Stimulated activated CD4-positive, alpha-beta T cell treated with anti-CD3 and anti-CD28 coated beads, Interleukin-4, amount 100 ng/mL, for 1 hour (primary cell): ENCODE measurements at places on chromosomes 6 and 20.

GRCh38 chr6:6631534-6632276 lies 43.2 kb downstream of the LY86 start:
- DNase-seq = no peak

DNA sequence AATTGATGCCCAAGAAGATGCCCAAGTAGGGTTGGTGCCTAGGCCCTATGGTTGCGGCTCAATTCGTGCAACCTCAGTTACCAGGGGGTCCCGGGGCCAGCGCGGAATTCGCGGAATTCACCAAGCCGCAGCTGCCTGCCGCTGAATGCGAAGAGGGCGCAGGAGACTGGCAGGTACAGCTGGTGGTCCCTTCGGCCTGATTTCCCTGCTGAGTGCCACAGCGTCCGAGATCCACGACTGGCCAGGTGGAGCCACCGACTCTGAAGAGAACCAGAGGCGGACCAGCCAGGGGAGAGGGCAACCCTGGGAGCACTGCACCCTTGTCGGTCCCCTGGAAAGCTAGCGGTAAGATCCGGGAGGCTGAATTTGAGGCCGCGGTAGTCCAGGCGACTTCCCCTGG lies 6.8 kb upstream of the TFAP2D start:
- DNase-seq = no peak

DNA sequence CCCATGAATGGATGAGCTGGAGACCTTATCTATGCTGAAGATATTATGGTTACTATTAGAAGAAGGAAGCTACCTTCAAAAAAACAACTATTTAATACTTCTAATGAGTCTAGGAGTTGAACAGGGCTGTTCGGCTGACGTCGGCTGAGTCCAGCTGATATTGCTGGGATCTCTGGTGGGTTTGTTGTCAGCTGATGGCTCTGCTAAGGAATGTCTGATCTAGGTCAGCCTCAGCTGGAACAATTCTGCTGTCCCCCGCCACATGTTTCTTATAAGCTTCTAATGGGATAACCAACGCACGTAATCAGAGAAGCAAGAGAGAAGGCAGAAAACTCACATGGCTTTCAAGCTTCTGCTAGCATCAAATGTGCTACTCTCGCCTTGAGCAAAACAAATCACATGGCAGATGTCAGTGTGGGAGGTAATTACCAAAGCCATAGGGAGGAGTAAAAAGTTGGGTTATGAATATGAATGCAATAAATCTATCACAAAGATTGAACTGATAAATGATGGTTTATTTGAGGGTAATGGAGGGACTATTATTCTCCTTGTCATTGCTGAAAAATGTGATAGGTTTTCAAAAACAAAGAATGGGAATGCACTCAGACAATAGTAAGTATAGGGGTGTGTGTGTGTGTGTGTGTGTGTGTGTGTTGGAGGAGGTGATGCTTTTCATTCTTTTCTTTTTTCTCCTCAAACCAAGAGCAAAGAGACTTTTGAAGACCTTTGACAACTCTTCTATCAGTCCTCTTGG lies 71.5 kb downstream of the BTBD3 start:
- no peak for DNase-seq

GRCh38 chr6:152846825-152847224 lies 96.2 kb downstream of the VIP start:
- no peak for DNase-seq

DNA sequence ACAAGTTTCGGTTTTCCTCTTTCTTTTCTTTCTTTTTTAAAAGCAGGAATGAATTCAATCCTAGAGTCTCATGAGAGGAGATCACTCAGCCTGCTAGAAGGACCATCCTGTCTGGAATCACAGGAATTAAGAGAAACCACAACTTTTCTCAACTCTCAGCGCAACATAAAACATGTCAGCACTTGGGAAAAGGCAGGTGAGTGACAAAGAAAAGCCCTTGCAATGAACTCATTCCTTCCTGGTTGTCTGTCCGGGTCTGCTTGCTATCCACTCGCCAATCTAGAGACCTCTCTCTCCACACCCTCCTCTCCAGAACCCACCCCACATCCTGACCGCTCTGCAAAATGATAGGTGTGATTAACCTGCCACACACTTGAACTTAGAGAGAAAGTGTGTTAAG lies 253.8 kb downstream of the LY86 start:
- no peak for DNase-seq

GRCh38 chr6:141248021-141248799 lies 884.5 kb upstream of the GJE1 start:
- DNase-seq = no peak

DNA sequence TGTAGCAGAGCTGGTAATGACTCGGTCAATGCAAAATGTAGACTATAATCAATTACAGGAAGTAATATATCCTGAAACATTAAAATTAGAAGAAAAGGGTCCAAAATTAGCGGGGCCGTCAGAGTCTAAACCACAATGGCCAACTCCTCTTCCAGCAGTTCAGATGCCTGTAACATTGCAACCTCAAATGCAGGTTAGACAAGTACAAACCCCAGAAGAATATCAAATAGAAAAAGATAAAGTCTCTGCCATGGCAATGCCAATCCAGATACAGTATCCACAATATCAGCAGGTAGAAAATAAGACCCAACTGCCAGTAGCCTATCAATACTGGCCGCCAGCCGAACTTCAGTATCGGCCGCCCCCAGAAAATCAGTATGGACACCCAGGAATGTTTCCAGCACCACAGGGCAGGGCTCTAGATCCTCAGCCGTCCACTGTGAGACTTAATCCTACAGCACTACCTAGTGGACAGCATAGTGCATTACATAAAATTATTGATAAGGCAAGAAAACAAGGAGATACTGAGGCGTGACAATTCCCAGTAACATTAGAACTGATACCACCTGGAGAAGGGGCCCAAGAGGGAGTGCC lies 158.4 kb downstream of the GPX5 start:
- DNase-seq = no peak

DNA sequence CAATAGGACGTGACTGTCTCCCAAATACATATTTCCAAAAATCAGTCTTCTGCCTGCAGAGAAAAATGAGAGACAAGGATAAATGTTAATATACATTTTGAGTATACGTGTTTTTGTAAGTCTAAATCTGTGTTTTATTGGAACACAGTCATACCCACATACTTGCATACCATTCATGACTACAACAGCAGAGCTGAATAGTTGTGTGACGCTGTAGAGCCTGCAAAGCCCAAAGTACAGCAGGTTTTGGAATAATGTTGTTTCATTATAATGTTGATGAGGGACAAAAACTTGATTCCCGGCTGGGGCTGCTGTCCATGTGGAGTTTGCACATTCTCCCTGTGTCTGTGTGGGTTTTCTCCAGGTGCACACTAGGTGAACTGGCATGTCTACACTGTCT lies 23.8 kb upstream of the FBXO9 start:
- no peak for DNase-seq

DNA sequence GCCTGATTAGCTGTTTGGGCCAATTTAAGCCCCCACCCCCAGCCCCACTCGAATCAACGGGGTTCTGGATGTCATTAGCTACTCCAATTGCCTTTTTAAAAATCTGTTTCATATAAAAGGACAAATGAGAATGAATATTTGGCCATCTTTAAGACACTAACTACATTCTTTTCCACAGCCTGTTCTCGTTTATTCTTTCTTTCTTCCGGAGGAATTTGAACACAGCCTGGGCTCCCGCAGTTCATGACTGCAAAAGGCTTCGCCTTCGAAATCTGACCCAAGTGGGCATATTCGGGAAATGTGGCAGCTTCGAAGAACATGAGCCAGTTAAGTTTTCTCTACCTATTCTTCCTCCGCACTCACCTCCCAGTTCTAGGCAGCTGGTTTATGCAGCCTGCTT lies 49.4 kb upstream of the NFATC2 start:
- no peak for DNase-seq

GRCh38 chr6:25623879-25624278 lies 28.1 kb upstream of the SCGN start:
- no peak for DNase-seq

GRCh38 chr6:27908017-27908416 lies 4.2 kb downstream of the OR2B2 start:
- no peak for DNase-seq
